ENCODE measurements at places on chromosomes 1 and 21.

- no peak for DNase-seq
These were observed 37.2 kb downstream of the KANK4 start for GRCh38 chr1:62281922-62282555.

DNA sequence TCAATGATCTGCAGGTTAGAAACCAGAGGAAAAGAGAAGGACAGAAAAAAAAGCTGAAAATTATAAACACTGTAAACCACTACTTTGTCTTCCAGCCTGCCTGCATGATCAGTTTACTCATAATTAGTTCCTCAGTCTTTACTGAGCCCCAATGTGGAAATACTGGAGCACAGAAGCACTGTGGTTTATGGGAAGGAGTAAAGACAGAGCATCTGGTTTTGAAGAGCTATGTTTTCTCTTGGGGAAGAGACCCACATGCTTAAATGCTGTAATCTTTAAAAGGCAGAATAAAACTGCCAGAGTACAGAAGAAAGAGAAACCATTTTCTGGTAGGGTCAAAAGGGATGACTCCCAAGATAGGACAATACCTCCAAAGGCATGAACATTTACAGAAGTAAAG is 159.0 kb upstream of the ZNHIT6 start:
- no peak for DNase-seq

GRCh38 chr1:41331546-41331917 is 29.7 kb upstream of the FOXO6 start:
- DNase-seq = no peak

DNA sequence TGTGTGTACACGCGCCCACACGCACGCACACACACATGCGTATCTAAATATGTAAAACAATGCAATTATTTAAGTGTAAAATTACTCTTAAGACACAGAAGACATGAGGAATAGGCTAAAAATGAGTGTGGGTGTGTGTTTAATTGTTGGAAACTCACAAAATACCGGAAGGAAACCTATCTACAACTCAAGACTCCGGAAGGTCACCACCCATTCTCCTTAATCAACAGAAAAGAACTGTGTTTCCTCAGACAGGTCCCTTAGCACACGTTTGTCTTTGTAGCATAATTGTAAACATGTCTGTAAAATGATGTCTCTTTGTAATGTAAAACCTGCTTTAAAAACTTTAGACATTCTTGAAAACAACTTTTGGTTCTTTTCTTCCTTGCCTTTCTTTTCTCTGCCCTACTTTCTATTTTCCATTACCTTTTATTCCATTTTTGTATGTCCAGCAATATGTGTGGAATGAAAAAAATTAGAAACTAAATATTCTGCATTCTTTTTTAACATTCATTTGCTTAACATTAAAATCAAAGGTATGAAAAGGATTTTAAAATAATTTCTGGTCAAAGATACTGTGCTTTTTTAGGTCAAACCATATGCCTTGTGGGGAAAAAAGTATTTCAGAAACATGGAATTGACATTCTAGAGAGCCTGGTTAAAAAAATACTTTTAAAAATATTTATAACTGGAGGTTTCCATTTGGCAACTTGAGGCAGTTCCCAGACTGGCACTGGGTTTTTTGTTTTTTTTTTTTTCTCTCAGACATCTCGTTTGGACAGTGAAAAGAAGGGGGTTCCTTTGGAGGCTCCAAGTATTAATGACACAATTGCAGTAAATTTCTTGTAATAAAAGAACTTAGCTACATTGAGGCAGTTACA is 46.2 kb downstream of the ATP5PF start:
- no peak for DNase-seq

DNA sequence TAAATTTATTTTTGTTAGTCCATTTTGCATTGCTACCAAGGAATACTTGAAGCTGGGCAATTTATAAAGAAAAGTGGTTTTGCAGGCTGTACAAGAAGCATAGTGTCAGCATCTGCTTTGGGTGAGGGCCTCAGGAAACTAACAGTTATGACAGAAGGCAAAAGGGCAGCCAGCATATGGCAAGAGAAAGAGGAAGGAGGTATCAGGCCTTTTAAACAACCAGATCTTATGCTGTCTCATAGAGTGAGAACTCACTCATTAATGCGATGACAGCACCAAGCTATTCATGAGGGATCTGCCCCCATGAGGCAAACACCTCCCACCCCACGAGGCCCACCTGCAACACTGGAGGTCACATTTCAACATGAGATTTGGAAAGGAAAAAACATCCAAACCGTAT is 898.4 kb downstream of the KCNT2 start:
- no peak for DNase-seq

DNA sequence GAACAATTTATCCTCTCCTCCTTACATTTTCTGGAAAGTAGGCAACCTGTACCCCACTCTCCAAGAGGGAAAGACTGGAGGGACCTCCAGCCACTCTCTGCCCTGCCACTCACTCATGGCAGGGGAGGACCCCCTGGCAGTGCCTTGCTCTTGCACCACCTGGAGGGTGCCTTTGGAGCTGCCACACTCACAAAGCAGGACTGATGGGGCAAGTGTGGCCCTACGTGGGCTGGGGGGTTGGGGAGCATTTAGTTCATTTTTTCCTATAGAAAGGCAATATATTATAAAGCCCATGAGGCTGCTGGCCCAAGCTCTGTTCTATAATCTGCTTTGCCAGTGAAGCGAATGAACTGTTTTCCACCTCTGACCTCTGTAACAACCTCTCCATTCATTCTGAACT is 50.3 kb downstream of the GPR161 start:
- DNase-seq = no peak

Measured in caudate nucleus (tissue), 63 donors.